Mesenchymal stem cell (in vitro differentiated cells and primary cell): ENCODE measurements at places on chromosomes 5 and 9.

- peak; percentile 46 for DNase-seq
Observed at GRCh38 chr9:115034801-115035200, 83.2 kb downstream of the TNC start.

- DNase-seq = peak; percentile 97
Observed at GRCh38 chr9:91131433-91131839, 230.3 kb downstream of the AUH start.

- DNase-seq = no peak
Observed at GRCh38 chr5:153632748-153633290, 142.3 kb downstream of the GRIA1 start.

- DNase-seq = no peak
Observed at GRCh38 chr5:107286447-107287098, 384.2 kb downstream of the EFNA5 start.

DNA sequence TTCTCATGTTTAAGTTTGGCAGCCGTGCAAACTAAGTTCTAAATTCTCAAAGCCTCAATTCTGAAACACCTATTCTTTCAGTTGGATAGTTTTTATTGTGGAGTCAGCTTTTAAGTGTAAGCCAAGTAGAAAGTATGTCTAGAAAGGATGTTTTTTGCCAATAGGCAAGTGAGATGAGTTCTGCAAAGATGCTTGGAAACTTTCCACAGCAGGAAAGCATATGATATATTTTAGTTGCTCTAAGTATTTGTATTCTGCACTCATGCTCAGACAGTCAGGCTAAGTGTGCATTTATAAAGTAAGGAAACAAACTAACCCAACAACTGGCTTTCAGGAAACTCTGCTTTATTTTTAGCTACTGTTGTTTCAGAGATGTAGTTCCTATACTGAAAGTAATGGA lies 67.3 kb upstream of the CDH18 start:
- no peak for DNase-seq

GRCh38 chr5:159135896-159136531 lies 36.3 kb upstream of the EBF1 start:
- DNase-seq = peak; percentile 74

DNA sequence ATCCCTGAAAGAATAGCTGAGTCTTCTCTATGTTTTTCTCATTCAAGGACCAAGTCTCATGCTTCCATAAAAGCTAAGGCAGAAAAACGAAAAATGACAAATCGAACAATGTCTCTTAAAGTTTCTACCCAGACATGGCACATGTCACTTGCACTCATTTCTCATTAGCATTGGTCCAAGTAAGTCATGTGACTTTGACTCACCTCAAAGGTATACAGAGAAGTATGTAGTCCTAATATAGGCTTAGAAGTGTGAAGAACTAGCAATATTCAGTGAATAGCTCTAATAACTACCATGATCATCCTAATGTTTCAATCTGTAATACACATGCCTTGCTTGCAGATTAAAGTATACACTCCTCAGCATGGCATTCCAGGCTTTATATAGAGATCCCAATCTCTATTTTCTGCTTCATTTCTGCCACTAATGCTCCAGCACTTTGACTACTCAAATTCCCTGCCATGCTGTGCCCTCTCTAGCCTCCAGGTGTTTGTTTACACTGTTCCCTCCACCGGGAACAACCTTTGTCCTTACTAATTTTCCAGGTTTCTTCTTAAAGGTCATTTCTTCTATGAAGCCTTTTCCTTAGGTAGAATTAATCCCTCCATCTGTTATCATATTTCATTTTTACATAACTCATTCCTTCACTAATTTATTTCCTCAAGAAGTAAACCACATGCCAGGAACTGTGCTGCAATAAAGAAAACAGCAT lies 98.9 kb downstream of the CEMIP2 start:
- DNase-seq = no peak

GRCh38 chr9:128729302-128729701 lies 5.4 kb upstream of the ZDHHC12 start:
- DNase-seq = no peak

- DNase-seq = peak; percentile 17
Observed at GRCh38 chr9:29332789-29333188, 1759.5 kb upstream of the C9orf72 start.

- DNase-seq = no peak
Observed at GRCh38 chr5:128842241-128842640, 123.0 kb upstream of the SLC27A6 start.

- DNase-seq = no peak
Observed at GRCh38 chr5:3393920-3394597, 201.6 kb upstream of the IRX1 start.

GRCh38 chr9:89305868-89306267 lies 5.1 kb upstream of the CKS2 start:
- no peak for DNase-seq

GRCh38 chr5:171418982-171419687 lies at the start of gene FGF18:
FGF18 (plus strand) TSS chr5:171419647; CDS start chr5:171420200, 553 bp downstream.
- DNase-seq = peak; percentile 61

DNA sequence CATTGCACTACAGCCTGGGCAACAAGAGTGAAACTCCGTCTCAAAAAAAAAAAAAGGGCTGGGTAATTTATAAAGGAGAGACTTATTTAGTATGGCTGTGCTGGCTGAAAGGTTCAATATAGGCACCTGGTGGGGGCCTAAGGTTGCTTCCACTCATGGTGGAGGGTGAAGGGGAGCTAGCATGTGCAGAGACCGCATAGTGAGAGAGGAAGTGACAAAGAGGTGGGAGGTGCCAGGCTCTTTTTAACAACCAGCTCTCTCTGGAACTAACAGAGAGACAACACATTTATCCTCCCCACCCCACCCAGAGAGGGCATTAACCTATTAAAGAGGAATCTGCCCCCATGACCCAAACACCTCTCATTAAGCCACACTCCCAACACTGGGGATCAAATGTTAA lies 28.9 kb upstream of the SERINC5 start:
- DNase-seq = no peak

DNA sequence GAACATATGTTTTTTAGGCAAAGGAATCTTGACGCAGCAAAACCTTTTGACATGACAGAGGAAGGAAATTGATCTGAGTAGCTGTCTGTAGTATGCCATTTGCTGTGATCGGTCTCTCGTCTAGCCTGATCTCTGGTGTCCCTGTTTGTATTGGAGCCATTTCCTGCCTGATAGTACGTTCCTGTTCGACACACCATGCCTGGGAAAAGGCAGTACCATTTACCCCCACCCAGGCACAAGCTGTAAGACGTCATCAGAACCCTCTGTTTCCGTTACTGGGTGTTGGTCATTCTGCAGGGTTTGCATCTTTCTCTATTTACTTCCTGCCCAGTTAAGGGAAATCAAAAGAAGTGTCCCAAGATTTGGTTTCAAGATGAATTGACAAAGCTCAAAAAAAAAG lies 129.7 kb downstream of the CEMIP2 start:
- peak; percentile 24 for DNase-seq

GRCh38 chr5:170563824-170564567 lies 60.2 kb downstream of the KCNIP1 start:
- DNase-seq = no peak

DNA sequence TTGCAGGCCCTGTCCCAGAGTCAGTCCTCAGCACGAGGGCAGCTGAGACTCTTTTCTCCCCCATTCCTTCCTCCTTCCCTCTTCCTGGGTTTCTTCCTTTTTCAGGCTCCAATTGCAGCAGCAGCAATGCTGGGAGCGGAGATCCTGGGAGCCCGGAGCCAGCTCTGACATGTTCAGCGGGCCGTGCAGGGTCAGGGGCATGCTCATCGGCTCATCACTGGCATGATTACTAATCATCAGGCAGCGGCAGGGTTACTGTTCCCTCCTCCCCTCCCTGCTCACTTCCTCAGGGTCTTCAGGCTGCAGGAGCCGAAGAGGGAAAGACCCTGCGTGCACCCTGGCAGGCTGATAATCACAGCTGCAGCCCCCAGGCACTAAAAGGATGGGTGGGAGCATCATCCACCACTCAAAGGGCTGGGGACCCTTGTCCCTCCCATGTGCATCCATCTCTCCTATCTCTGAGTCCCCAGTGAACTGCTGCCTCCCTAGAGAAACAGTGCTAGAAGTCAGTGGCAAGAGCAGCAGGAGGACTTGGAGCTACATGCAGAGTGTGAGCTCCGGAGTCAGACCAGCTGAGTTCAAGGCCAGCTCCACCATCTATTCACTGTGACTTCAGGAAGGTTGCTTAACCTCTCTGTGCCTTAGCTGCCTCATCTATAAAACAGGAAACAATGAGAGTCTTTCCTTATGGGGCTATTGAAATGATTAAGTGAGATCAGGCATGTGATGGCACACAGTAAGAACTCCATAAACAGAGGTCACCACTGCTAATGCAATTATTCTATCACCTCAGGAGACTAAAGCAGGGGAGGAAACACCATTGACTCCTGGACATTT lies 7.8 kb upstream of the KCNIP1 start:
- no peak for DNase-seq

GRCh38 chr5:85052826-85053225 lies 668.1 kb upstream of the EDIL3 start:
- DNase-seq = no peak
